ENCODE measurements at places on chromosomes 6 and 20.

- no peak for DNase-seq
These were observed 33.9 kb downstream of the TXLNB start for GRCh38 chr6:139257821-139258398.

DNA sequence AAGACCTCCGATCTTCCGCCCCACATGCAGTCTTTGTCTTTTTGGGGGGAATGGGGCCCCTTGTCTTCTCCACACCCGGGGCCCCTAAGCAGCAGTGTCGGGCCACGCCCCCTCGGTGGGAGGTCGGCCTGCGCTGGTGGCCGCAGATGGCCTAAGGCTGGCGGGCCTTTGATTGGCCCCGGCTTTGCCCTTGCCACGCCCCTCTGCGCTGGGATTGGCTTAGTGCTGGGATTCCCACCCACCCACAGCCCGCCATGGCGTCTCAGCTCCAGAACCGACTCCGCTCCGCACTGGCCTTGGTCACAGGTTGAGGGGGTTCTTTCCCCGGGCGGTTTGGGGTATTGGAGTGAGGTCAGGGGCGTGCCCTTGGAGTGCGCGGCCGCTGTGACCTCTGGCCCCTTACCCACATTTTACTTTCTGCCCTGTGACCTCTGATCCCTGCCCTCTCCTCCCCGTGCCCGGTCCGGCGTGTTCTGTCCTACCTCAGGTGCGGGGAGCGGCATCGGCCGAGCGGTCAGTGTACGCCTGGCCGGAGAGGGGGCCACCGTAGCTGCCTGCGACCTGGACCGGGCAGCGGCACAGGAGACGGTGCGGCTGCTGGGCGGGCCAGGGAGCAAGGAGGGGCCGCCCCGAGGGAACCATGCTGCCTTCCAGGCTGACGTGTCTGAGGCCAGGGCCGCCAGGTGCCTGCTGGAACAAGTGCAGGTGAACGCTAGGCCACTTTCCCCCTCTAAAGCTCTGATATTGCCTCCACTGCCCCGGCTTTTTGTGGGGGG lies at the start of gene HSD17B8:
HSD17B8 (plus strand) TSS at position 241 of the 776 bp plus-strand sequence; CDS start at position 255, 14 bp downstream.
- peak; percentile 93 for DNase-seq

DNA sequence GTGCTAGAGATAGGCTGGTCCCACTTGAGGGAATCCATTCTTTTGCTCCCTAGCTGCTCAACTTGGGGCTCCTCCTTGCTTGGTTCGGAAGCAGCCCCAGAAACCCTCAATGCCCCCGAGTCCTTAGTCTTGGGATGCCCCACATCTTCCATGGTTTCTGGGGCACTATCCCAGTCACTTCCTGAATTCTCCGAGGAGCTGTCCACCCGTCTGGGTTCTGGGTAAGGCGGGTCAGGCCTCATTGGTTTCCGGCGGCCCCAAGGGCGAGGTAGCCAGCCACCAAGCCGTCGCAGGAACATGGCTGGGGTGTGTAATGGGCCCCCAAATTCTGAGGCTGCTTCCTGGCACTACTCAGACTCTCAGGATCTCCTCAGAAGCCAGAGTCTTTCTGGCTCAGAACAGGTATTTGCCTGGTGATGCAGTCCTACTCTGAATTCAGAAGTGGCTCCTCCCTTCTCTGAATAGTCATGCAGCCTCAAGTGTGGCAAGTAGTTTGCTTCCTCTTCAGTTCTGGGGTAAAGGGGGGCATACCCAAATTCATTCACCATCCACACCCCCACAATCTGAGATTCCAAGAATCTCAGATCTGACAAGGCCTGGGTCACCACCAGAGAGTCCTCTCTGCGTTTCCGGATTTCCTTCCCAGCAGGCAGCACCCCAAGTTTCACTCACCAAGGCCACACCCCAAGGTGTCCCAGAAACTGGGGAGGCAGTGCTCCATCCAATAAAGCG lies 763 bp downstream of the C6orf47 start:
- DNase-seq: peak; percentile 47

- no peak for DNase-seq
These were observed 383.8 kb downstream of the TFAP2A start for GRCh38 chr6:10030942-10031537.

GRCh38 chr6:135072753-135073152 lies 18.1 kb upstream of the HBS1L start:
- no peak for DNase-seq

DNA sequence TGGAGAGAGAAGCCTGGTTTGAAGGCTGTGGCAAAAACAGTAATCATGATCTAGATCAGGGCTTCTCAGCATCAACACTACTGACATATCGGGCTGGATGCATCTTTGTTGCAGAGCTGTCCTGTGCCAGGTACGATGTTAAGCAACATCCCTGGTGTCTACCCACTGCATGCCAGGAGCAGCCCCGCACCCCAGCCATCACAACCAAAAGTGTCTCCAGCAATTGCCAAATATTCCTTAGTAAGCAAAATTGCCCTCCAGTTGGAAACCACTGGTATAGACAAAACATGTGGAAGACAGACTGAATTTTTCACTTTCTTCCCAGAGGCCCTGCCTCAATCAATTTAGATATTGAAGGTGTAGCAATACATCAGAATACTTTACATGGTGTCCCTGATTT lies 147.6 kb upstream of the NRN1 start:
- no peak for DNase-seq

DNA sequence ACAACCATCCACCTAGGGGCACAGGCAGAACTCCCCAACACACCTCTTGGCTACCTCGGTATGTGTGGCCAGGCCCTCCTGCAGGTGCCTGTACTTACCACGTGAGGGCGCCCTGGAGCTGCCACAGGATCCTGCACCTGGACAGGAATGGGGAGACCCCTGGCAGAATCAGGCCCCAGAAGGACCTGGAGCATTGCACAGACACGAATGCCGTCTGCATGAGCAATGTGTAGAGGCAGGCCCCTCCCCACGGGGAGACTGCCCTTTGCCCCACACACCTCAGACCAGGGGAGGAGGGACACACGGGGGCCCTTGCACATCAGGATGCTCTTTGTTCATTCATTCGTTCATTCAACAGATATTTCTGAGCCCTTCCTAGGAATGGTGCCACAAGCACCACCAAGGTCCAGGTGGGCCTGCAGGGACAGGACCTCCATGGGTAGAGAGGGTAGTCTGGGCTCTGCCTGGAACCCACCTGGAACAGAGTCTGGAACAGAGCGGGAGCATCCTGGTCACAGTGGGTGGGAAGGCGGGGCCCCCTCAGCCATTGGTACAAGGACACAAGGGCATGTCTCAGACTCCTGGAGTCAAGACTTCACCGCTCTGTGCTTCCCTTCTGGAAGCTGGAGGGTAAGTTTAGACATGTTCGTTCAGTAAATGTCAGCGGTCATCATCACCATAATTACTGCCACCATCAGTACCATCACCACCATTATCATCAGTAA lies 32.3 kb downstream of the YTHDF1 start:
- DNase-seq: peak; percentile 53

DNA sequence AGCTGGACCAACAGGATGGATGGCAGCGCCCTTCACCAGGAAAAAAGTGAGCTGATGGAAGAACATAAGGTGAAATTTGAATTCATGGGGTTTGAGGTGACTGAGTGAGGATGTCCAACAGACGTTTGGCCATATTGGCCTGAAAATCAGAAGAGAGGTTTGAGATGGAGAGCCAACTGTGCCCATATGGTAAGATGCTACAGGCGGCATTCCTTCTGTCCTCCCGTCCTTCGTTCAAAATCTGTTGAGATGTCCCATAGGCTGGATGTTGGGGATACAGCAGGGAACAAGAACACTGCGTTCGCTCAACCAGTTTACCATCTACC lies 468 bp upstream of the CMTR1 start:
- no peak for DNase-seq

DNA sequence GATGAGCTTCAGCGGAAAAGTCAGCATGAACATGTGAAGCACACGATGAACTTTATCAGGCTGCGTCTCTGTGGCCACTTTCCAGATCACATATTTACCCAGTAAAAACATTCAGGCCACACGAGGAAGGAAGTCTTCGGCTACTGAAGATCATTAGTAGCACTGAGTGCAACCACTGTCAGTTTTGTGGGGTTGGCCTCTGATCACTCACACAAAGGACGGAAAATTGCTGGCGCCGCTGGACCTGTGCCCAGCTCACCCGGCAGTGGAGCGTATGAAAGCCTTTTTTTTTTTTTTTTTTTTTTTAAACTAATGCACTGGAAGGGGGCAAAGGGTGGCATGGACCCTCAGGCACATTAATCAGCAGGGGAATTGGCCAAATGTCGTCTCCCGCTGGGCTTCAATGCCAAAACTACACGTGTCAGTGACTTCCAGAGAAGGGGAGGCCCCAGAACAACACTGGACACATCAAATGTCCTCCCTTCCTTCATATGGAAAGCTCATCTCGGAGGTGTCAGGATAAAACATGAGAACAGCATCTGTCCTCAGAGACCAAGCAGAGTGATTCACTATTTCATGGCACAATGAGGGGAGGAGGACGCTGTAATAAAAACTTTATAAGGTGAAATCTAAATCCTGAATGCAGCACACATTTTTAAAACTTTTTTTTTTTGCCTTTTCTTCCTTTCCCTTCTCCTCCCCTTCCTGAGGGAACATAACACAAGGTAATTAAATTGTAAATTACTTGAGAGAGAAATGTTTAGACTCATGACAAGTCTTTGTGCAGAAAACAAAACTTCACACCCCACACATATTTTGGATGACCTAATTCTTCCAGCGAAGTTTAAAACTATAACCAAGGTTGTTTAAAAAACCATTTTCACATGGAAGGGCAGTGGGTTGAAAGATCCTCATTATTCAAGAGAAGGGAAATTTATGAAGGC lies 223.4 kb downstream of the FOXC1 start:
- DNase-seq: no peak

DNA sequence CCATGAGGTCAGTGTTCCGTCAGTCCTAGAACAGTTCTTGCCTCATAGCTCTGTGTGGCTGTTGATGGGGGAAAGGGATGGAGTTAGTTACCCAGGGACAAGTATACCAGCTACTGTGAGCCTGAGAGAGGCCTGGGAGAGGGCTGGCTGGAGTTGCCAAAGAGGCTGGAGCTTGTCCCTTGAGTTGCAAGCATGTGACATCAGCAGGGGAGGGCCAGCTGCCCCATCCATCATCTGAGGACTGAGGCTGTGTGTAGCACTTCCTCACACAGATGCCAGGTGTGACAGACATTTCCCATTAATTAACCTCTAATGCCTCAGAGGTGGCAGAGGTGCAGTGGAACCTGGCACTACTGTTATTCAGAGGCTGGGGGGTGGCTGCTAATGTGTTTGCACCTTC lies 131.6 kb downstream of the PHACTR3 start:
- no peak for DNase-seq

DNA sequence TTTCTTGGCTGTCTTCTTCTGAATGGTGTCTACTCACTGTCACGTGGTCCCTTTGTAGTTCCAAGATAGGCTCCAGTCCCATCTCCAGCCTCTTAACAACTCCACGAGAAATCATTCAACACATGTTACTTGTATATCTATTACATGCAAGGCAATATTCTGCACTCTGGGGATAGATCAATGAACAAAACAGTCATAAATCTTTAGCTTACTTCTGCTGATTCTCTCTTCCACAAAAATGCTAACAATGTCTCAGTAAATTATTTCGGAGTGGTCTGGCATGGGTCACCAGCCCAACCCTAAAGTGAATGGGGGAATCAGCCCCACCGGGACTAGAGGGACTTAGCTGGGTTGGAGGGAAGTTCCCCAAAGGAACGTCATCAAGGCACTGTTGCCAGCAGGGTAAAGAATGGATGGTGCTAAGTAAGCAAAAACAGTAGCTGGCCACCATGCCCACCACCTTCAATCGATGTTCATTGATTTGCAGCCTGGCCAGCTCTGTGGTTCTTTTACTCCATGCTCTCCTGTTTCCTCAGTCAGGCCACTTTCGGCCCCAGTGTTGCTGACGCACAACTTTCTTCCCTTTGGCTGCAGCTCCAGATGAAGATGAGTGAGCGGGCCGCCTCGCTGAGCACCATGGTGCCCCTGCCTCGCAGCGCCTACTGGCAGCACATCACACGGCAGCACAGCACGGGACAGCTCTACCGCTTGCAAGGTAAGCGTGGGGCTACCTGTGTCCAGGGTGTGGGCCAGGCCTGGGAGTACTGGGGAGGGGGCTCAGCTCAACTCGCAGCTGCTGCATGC lies 167.7 kb downstream of the DOK5 start:
- no peak for DNase-seq

GRCh38 chr20:63132715-63133471 lies 83.0 kb downstream of the YTHDF1 start:
- DNase-seq: no peak

DNA sequence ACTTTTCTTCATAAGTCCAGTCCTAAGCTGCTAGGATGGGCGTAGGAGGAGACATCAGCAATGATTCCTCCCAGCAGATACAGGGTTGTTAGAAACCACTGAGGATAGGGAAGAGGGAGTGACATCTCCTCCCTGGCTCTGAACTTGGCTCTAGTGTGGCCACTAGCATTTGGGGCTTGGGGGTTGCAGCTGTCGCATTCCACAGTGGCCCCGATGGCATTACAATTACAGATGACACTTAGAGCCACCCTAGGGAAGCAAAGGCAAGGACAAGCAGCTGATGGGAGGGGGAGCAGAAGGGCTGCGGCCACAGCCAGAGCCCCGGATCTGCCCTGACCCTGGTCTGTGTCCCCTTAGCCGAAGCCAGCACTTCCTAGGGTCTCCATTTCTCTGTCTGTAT lies 9.5 kb upstream of the CDKN1A start:
- no peak for DNase-seq

DNA sequence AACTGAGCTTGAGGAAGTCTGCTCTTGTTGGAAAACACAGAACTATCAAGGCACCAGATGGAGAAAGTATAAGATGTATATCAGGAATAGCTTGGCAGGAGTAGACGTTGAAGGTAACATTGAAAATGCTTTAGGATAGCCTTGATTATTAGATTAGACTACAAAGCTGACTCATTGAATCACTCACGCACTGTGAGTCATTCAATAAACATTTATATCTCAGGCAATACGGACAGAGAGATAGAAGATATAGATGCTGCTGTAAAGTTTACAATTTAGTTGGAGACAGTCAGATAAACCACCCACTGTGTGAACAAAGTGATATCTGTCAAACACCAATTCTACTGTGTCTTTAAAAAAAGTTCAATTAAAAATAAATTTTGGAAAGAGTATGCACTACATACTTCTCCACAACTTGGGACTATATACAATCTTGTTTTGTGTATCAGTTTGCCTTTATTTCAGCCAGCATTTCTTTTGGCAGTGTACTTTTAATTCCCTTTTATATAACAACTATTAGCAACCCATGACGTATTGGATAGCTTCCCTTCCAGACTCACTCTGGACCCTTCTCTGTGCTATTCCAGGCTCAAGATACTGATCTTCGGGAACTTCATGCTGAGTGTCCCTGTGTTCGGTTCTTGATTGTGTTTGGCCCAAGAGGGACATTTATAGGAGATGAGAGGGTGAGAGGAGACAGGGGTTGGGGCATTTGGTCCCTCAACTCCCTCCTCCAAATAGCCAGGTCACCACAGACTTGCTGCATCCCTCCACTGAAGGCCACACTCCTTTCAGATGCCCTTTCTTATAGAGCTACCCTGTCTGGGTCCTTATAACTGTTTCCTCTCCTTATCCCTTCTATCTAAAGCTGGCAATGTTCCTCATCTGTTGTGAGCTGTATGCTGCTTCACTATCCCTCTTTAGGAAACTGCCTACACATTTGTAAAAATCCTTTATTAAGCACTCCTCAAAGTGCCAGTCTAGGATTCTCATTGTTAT lies 176.6 kb upstream of the PTPRK start:
- no peak for DNase-seq

- DNase-seq: no peak
These were observed 506.6 kb downstream of the FRK start for GRCh38 chr6:115554060-115554459.

- DNase-seq: no peak
These were observed 112.4 kb downstream of the BTBD9 start for GRCh38 chr6:38527371-38527770.

Data from CD4-positive, alpha-beta T cell treated with Interleukin-10 for 1 hour (primary cell).